ENCODE measurements at places on chromosomes 6 and 20. TPM values are rescaled to one million over a fixed set of nuclear protein-coding genes. Genes with fewer than 3 reads are reported as not detected.

DNA sequence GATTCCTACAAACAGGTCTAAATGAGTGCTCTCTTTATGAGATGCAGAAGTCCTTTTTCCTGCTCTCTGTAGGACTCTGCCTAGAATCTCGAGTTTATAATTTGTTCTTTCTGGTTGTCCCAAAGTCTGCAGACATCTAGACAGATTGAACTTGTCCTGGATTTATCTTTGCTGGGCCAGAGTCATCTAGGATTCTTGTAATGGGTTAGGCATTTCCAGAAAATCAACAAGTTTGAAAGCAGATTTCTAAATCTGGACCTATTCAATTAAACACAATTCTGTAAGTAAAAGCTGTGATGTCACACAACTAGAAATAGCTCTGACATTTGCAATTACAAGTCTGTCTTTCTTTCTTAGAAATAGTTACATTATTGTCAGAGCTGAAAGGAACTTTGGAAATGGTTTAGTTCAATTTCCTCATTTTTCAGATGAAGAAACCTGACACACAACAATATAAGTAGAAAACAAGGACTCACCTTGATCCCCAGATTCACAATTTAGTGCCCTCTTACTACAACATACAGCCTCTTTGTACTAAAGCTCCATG lies 4.2 kb upstream of the RSPO3 start:
- peaks cover 27% of the 10 kb centered on the region for H3K27me3 ChIP-seq
- peaks cover 8% of the 10 kb centered on the region for H3K4me1 ChIP-seq
- no peaks in the 10 kb centered on the region for H3K36me3 ChIP-seq
- H3K4me3 ChIP-seq = no peak overlapping the region
- no peak for DNase-seq
- no peak overlapping the region for H3K27ac ChIP-seq

- no peaks in the 10 kb centered on the region for H3K36me3 ChIP-seq
- no peak overlapping the region for H3K27ac ChIP-seq
- H3K27me3 ChIP-seq = peaks cover 3% of the 10 kb centered on the region
- H3K4me1 ChIP-seq = peaks cover 67% of the 10 kb centered on the region
- H3K4me3 ChIP-seq = no peak overlapping the region
These were observed 12.4 kb upstream of the CCN5 start for GRCh38 chr20:44702776-44703175.

DNA sequence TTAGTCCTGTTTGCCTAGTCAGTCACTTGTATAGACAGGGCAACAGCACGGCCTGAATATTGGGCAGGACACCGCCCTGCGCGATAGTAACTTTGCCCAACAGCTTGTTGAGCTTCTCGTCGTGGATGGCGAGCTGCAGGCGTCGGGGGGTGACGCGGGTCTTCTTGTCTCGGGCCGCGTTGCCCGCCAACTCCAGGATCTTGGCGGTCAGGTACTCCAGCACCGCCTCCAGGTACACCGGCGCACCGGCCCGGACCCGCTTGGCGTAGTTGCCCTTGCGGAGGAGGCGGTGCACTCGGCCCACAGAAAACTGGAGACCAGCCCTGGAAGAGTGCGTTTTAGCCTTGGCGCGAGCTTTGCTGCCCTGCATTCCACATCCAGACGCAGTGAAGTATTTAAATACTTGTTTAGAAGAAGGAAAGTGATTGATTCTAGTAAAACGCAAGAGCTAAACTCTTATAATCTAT lies 92.8 kb upstream of the BTN3A2 start:
- no peaks in the 10 kb centered on the region for H3K36me3 ChIP-seq
- H3K4me3 ChIP-seq = no peak overlapping the region
- no peak overlapping the region for H3K27ac ChIP-seq
- DNase-seq = no peak

Gene ME1
- 35.2 TPM for total RNA-seq

DNA sequence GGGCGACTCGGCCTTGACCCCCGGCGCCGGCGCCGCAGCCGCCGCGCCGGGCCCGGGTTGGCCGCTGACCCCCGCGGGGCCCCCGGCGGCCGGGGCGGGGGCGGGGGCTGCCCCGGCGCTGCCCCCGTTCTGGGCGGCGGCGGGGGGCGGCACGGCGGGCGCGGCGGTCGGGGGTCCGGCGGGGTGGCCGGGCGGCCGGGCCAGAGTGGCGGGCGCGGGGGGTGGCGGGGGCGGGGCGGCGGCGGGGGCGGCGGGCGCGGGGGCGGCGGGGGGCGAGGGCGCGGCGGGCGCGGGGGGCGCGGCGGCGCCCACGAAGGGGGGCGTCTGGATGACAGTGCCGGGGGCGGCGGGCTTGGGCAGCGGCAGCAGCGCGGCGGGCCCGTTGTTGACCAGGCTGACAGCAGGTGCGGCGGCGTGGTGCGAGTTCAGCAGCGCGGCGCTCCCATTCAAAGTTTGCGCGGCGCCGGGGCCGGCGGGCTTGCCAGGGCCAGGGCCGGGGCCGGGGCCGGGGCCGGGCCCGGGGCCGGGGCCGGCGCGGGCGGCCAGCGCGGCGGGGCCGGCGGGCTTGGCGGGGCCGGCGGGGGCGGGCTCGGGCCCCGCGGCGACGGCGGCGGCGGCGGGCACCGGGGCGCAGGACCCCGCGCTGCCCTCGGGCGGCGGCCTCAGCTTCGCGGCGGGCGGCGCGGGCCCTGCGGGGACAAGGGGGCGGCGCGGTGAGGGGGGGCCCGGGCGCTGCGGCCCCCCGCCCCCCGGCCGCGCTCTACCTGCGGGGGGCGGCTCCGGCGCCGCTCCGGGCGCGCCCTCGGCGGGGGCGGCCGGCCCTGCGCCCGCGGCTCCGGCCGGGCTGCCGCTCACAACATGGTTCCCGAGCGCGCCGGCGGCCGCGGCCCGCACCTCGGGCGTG lies 659 bp downstream of the TAF4 start:
- no peak overlapping the region for H3K27ac ChIP-seq
- H3K4me1 ChIP-seq = peaks cover 38% of the 10 kb centered on the region

Gene MOXD1
- total RNA-seq = 147 TPM

DNA sequence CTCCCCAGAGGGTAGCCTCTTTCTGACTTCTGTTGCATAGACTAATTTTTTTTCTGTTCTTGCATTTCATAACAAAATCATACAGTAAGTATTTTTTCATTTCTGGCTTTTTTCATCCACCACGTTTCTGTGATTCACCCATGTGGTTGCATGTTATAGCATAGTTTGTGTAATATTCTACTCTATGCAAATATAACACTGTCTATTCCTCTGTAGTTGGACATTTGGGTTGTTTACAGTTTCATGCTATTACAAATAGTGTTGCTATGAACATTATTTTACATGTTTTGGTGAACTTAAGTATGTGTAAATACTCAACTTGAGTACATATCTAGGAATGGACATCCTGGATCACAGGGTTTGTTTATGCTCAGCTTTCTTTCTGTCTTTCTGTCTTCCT lies 187.2 kb upstream of the KCNG1 start:
- no peaks in the 10 kb centered on the region for H3K36me3 ChIP-seq
- no peak overlapping the region for H3K27ac ChIP-seq
- no peaks in the 10 kb centered on the region for H3K4me1 ChIP-seq
- no peak for DNase-seq
- H3K4me3 ChIP-seq = no peak overlapping the region
- peaks cover 49% of the 10 kb centered on the region for H3K27me3 ChIP-seq
